NCI-H2107 (cell line): ENCODE measurements at places on chromosomes 12 and 14.

DNA sequence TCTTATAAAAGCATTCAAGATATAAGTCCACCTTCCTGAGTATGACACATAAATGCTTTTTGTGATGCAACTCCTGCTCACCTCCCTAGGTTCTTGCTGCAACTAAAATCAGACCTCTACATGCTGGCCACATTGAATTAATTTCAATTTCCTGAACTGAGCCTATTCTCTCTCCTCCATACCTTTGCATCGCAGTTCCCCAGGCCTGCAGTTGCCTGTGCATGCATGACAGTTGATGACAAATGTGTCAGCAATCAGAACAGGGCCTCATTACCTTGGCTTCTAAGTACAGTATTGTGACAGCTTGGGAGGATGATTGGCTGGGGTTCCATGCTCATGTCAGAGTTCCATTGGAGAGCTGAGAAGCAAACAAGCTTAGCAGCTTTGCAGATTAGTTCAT, 3.9 kb upstream of the TM7SF3 start:
- no peak for DNase-seq

GRCh38 chr14:33280646-33281045, 342.0 kb downstream of the NPAS3 start:
- DNase-seq = no peak

GRCh38 chr12:89334548-89335169, 17.6 kb downstream of the DUSP6 start:
- no peak for DNase-seq

DNA sequence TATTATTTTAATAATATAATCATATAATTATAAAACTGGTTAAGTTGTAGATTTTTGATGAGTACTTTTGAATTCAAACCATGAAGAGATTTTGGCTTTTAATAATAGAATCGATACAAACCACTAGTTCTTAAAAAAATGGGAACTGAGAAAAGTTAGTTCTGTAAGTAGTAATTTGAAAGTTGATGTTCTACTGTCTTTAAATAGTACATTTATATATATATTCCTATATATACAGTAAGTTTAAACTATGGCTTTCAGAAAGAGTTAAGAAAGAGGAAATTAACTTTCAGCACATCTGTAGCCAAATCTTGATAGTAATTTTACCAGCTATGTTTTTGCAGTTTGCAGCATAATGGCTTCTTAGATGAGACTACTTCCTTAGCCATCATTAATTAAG, 7.8 kb downstream of the LRRK2 start:
- DNase-seq = no peak

DNA sequence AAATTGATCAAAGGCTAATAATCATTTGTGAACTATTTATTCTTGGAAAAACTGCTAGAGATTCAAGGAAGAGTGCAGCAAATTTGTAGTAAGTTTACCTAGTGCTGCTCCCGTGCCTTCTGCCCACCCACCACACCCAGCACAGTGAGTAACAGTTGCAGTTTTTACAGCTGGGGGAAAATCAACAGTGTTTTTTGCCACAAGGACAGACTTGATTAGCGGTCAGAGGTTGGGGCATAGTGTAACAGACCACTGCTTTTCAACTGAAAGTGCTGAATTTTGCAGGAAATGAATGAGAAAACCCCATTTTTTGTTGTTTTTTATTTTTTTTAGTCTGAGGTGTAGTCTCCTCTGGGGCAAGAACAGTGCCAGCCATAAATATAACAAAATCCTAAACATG, 7.5 kb upstream of the KLRK1 start:
- no peak for DNase-seq

GRCh38 chr12:1830981-1831963, 10.9 kb downstream of the LRTM2 start:
- no peak for DNase-seq

- DNase-seq = no peak
Observed at GRCh38 chr12:53806721-53807120, 54.9 kb upstream of the CISTR start.
